ENCODE measurements at places on chromosomes 7 and 10. TPM values are rescaled to one million over a fixed set of nuclear protein-coding genes. Genes with fewer than 3 reads are reported as not detected.

DNA sequence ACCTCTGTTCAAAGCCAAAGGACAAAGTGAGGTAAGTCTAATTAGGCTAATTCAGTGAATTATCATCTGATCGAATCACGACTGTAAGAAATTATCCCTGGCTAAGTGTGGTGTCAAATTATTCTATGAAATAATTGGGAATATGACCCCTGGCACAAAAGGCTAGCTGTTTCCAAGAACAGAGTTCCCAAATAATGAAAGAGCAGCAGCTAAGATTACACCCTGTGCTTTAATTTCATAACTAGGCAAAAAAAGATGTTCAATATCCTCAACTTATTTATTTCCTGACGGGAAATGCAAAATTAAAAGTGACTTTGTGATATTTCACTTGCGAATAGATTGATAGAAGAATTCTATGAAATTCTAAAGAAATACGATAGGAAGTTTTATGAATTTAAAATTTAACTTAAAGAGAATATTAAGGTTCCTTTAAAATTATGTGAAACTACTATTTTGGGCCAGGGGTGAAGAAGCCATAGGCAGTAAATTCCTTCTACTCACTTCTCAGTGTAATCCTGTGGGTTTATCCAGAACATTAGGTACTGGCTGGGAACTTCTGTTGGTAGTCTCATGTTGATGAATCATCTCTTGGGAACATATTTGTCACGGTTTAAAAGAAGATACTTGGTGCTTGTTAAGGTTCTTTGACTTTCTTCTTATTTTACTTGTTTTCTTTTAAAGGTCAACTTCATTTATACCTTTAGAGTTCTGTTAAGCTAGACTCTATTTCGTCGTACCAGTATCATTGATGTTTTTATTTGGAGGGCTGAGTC is 148.5 kb downstream of the POLR1F start:
- no peaks in the 10 kb centered on the region for H3K4me1 ChIP-seq
- no peaks in the 10 kb centered on the region for H3K36me3 ChIP-seq
- DNase-seq, result no peak
- no peaks in the 10 kb centered on the region for H3K27me3 ChIP-seq
- no peak overlapping the region for H3K4me3 ChIP-seq

- no peaks in the 10 kb centered on the region for H3K27me3 ChIP-seq
- no peak overlapping the region for H3K27ac ChIP-seq
- H3K4me3 ChIP-seq, result no peak overlapping the region
- DNase-seq, result no peak
- no peaks in the 10 kb centered on the region for H3K36me3 ChIP-seq
Observed at GRCh38 chr7:34048445-34048844, 143.1 kb downstream of the BMPER start.

DNA sequence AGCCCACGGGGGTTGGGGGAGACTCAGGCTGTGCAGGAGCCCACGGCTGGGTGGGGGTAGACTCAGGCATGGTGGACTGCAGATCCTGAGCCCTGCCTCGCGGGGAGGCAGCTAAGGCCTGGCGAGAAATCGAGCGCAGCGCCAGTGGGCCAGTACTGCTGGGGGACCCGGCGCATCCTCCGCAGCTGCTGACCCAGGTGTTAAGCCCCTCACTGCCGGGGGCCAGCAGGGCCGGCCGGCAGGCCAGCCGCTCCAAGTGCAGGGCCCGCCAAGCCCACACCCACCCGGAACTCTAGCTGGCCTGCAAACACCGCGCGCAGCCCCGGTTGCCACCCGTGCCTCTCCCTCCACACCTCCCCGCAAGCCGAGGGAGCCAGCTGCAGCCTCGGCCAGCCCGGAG is 33.4 kb downstream of the SP4 start:
- H3K4me1 ChIP-seq, result peaks cover 4% of the 10 kb centered on the region
- no peak overlapping the region for H3K4me3 ChIP-seq
- H3K27ac ChIP-seq, result no peak overlapping the region
- DNase-seq, result no peak

DNA sequence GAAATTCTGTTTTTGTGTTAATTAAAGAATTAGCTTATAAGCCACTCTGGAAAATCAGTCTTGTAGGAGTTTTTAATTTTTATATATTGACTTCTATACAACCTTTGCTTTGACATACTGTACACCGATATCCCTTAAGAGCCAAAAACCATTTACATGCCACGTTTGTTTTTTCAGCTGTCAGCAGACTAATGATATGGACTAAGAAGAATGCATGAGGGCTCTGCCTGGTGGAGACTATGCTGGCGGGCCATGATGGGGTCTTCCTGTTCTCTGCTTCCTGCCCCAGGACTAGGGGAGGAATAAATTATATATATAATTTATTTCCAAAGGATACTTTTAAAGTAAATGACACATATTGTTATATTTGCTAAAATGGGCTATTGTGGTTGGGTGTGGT is 96.3 kb downstream of the CDK14 start:
- H3K4me1 ChIP-seq, result no peaks in the 10 kb centered on the region
- DNase-seq, result no peak
- no peaks in the 10 kb centered on the region for H3K36me3 ChIP-seq
- H3K27me3 ChIP-seq, result no peaks in the 10 kb centered on the region
- H3K4me3 ChIP-seq, result no peak overlapping the region

GRCh38 chr10:95268438-95268837 is 22.4 kb downstream of the PDLIM1 start:
- no peak overlapping the region for H3K27ac ChIP-seq
- no peak for DNase-seq
- no peaks in the 10 kb centered on the region for H3K36me3 ChIP-seq
- no peak overlapping the region for H3K4me3 ChIP-seq
- H3K27me3 ChIP-seq, result no peaks in the 10 kb centered on the region
- H3K4me1 ChIP-seq, result no peaks in the 10 kb centered on the region

DNA sequence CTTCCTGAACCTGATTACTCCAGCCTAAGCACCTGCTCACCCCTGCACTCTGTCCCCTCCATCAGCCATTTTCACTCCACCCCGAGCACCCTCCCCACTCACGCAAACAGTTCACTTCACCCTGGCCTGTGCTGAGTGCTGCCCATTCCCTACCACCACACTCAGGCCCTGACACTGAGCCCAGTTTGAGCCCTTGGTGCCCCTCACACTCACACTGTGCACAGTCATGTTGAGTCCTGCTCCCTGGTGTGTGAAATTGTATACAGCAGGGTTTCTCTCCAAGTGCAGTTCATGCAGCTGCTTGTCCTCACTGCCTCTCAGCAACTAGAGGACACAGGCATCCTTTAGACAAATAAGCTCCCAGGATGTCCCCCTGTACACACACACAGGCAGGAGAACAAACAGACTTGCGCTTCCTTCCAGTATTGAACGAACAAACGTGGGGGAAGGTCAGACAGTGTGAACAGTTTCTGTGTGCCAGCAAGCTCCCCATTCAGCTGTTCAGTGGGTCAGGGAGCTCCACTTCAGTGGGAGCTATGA is 6.8 kb downstream of the MYO1G start:
- H3K36me3 ChIP-seq, result peaks cover 56% of the 10 kb centered on the region
- no peak overlapping the region for H3K4me3 ChIP-seq
- H3K27me3 ChIP-seq, result no peaks in the 10 kb centered on the region
- peaks cover 42% of the 10 kb centered on the region for H3K4me1 ChIP-seq
- no peak for DNase-seq

Gene CLCN1
- total RNA-seq, result 0.11 TPM

Gene PODXL
- 1.2 TPM for total RNA-seq

All from CD8-positive, alpha-beta memory T cell (primary cell).